ENCODE measurements at places on chromosomes 13 and 19.

GRCh38 chr19:42032431-42032830 lies 37.6 kb downstream of the GRIK5 start:
- DNase-seq: no peak

GRCh38 chr19:3129112-3129511 lies 6.7 kb upstream of the GNA15 start:
- no peak for DNase-seq

DNA sequence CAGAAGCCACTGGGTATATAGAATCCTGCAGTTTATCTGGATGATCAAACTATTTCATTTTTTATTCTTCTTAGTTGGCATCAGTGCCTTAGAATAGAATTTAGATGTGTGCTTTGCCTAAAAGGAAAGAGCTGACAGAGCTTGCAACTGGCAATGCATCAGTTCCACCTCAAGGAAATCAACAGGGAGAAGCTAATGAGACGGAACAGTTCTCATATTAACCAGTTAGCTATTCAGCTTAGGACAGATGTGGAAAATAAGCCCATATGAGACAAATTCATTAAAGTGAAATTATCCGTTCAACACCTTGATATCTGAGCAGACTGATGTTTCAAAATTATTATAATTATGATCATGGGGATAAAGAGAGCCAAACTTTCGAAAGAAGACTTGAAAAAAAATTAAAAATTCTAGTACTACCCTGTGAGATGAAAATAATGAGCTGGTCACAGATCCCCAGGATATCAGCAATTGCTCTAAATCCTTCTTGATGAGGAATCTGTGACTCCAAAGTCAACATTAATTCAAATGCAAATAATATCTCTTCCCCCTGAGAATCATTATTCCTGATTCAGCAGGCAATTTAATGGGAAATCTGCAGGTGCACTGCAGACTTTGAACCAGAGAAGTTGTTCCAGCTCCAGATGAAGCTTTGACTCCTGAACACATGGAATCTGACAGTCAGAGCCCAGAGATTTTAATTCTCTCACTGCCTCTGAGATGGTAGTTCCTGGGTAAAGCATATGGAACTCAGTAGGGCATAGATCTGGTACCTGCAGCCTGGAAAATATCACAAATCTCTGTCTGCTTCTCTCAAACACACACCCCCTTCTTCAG lies 486.8 kb downstream of the FOXO1 start:
- DNase-seq: no peak

DNA sequence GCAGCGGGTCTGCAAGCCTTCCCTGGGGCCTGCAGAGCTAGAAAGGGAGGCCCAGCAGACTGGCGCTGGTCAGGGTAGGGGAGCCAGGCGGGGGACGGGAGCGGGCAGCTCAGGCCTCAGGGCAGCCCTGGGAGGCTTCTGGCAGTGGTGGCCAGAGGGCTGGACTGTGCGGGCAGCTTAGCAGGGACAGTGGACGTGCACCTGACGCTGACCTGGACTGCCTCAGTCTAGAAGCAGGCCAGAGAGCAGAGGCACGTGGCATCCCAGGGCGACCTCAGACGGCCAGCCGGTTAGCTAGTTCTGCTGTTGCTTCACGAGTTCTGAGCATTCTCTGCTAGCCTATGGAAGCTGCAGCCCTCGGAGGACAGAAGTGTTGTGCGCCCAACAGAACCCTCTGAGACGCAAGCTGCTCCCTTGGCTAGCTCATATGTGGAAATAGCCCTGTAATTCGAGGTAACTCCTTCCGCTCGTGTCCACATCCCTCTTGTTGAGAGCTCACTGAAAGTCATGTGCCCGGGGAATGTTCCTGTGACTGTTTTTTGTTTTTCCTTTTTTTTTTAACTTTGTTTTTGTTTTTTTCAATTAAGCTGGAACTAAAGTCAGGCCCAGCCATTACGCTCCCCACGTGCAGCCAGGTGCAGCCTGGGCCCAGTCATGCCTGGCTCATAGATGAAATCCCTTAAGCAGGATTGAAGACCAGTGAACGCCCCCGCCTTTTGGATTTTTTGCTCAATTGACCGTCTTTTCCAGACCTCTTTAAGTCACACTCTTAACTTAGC lies 1.9 kb upstream of the FAM174C start:
- DNase-seq: no peak

DNA sequence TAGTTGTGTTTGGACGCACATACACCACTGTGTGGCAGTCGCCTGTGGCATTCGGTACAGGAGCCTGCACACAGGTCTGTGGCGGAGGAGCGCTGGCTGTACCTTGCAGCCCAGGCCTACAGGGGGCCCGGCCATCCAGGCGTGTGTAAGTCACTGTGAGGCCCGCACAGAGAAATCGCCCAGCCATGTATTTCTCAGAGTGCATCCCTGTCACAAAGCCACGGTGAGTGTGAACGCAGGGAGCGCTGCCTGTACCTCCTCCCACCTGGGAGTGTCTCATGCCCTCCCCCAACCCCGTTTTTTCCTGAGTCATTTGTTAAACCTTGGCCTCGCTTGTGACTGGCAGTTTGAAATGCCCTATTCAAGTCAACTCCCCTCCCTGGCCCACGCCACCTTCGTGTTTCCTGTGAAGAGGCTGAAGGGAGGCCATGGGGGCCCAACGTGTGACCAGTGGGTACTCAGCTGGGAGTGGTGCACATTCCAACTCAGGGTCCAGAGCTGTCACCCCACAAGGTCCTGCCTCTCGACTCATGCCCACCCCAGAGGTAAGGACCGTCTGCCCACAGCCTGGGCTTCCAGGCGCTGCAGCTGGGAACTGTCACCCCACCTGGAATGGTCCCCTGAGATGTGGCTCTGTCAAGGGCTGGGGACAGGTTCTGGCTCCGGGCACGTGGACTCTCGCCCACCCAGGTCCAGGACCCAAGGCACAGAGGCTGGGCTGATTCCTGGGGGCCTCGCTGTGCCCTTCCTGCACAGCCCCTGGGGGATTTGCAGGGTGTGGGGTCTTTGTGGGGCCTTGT lies 11.6 kb upstream of the RASA3 start:
- no peak for DNase-seq

DNA sequence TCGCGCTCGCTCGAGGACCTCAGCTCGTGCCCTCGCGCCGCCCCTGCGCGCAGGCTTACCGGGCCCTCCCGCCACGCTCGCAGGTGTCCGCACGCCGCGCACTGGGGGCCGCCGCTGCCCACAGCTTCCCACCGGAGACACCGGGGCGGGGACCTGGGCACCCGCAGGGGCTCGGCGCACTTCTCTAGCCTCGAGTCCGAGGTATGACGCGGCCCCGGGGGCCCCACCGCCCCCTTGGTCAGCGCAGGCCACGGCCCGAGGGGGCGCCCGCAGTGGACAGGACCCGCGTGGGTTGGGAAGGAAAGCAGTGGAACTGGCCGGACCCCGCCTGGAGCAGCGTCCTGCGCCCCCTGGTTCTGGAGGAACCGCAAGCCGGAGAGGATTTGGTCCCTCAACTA lies 2.1 kb upstream of the GRWD1 start:
- DNase-seq: no peak

DNA sequence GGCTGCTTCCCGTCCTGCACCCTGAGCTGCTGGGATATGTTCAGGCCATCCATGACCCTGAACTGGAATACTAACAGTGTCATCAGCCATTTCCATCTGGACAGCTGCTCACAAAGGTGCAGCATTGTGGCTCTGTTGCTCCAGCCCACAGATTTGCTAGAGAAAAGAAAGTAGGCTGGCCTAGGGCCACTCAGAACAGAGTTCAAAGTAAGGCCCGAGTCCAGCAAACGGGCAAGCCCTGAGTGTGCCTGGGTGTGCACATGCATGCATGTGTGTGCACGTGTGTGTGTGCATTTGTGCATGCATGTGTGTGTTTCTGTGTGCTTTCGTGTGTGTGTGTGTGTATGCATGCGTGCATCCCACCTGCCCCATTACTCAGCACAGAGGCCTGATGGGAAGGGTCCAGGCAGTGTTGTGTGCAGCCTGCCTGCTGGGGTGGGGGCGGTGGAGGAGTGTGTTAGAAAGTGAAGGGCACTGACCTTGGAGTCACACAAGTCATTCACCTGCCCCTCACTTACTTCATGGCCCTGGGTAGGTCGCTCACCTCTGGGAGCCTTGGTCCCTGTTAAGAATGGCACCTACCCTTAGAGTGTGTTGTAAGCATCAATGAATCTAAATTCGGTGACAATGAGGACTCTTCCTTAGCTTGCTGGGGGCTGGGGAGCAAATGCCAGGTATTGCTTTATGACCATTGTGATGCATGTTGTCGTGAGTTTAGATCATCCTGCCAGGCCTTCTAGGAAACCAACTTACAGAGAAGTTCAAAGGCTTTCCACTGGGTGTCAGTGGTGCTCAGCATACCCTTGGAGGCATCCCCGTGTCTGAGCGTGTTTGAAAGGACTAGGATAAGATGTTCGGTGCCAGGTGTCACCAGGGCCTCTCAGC lies 53.2 kb downstream of the GPR12 start:
- DNase-seq: no peak

DNA sequence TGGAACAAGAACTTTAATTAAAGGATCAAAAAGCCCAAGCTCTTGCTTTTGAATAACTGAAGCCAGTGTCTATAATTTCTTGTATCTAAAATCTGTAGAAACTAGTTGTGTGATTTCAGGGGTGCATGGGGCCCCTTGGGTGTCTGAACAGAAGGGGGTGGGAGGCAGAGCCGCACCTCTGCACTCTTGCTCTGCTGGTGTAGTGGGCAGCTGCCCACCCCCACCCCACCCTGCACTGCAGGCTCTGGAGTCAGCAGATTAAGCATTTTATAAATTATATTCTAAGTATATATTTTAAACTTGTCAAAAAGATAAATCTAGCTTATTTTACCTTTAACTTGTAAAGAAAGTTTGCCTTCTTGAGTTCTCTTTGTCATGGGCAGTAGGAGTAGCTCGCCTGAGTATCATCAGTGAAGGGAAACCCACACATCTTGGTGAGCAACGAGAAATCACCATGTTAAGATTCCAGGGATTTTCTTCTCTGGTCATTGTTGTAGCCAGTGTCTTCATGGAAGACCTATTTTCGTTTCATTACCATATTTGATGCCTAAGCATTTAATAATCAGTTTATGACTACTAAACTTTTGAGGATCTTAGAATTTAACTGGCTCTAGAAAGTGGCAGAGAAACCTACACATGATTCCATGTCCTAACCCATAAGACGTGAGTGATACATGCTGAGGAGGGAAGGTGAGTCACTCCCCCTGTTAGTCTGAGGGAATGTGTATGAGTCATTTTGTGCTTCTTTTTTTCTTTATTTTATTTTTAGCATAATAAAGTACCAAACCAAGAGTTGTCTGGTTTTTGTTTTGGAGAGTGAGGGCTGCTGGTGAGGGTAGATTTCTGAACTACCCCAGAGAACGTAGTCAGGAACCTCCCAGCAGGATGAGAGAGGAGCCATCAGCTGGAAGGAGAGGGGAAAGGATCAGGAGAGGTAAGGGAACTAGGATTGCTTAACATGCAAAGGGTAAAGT lies 7.7 kb downstream of the UBE2L5 start:
- no peak for DNase-seq

DNA sequence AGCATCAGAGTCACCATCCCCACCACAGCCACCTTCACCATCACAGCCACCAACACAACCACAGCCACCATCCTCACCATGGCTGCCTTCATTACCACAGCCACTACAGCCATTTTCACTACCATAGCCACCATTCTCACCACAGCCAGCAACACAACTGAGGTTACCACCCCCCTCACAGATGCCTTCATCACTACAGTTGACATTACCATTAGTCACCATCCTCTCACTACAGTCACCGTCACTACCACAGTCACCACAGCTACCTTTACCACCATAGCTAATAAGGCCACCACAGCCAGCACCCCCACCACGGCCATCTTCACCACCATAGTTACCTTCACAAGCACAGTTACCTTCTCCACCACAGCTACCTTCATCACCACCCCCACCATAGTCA lies 269.6 kb downstream of the DNAJC15 start:
- no peak for DNase-seq

GRCh38 chr13:44219577-44220548 lies 153.8 kb upstream of the SERP2 start:
- no peak for DNase-seq

- DNase-seq: no peak
Observed at GRCh38 chr13:49690133-49690994, 922 bp downstream of the EBPL start.
